ENCODE measurements at places on chromosomes 16 and 17.

DNA sequence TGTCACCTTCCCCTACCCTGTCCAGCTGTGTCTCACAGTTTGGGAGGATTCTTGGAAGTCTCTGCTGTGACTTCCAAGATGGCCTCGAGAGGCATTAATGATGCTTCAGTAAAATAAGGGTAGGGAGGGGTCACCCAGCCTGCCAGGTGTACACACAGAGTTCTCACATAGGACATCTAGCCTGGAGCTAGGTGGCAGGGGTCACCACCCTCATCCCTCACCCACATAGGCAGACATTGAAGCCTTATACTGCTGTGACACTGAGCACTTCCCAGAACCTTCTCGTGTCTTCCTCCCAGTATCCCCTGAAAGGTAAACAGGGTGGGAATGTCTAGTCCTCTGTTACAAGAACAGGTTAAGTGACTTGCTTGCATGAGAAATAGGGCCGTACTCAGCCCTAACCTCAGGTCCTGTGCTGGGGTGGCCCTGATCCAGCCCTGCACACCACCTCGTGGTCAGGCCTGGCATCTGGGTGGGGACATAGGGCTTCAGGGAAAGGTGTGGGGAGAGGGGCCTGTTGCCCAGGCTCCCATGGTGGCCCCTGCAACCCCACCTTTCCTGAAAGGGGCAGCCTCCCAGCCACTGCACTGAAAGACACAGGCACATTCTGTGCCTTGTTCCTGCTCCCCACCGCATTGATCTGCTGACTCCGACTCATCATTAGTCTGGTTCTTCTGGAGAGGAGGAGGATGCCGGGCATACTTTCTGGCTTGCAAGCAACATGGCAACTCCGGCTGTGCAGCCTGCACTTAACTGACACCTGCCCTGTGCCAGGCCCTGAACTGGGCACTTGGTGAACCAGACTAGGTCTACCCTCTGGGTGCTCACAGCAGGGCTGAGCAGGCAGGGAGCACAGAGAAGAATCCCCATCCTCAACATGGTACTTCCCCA, 3.6 kb upstream of the MMP15 start:
- no peak for DNase-seq

- no peak for DNase-seq
Observed at GRCh38 chr16:17972460-17972943, 364.0 kb downstream of the NPIPA8 start.

DNA sequence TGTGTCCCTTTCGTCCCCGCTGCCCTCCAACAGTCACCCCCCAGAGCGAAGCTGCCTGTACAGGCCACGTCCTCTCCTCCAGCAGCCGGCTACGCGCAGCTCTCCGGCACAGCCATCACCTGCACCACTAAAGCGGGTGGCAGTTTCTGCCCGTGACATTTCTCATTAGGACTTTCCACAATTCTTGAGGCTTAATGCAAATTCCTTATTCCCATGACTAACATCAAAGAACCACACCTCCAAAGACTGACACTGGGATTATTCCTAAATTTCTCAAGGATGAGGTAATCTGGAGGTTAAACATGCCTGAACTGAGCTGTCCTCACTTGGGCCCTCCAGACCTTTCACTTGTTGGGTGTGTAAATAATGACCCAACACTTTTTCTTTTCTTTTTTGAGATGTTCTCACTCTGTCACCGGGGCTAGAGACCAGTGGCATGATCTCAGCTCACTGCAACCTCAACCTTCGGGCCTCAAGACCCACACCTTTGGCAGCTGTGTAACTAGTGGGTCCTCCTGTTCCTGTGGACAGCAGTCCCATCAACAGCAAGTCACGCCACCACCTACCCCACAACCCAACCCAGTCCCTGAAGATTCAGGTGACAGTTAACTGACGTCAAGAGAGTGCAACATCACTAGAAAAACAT, 11.7 kb downstream of the ANKRD11 start:
- no peak for DNase-seq

DNA sequence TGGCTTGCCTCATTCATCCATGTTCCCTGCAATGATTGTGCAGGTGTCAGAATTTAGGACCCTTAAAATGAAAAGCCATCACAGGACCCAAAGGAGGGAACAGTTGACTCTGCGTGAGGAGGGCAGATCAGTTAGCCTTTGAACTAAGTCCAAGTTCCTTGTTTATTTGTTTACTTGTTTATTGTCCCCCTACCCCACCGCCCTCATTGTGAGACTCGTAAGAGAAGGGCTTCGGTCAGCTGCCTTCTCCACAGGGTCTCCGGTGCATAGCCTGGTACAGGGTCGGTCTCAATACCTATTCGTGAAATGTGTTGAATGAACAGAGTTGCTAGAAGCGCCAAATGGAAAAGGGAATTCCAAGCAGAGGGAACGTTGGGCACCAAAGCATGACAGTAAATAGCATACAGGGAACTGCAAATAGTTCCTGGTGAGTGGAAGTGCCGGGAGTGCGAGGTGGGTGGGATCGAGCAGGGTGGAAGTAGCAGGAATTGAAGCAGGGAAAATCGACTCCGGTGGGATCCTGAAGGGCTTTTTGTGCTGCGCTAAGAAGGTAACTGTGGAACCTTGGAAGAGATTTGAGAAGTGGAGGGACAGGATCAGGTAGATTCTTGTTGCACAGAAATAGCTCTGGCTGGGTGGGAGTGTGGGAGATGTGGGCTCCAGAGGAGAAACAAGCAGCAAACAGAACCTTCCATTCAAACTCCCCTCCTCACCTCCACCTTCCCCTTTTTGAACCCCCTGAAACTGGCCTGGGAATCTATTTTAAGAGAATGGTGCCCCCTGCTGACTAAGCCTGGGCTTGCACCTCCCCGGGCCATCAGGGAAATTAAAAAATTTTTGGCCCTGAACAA, 12.7 kb downstream of the SLC35B1 start:
- DNase-seq = peak; percentile 45

DNA sequence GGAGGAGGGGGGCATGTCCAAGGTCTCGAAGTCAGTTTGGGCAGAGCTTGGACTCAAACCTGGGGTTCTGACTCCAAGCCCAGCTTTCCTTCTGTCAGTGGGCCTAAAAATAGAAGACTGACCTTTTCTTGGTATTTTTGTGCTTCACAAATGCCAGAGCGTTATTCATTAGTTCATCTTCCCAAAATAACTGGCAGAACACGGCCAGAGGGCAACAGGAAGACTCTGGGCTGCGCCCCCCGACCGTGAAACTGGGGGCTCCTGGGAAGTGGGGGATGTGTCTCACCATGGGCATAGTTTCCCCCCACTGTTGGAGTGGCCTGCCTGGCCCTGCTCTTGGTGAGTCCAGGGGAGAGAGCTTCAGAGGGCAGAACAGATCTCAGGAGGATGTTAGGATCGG, 94.0 kb downstream of the SOCS1 start:
- DNase-seq = no peak
